ENCODE measurements at places on chromosomes 7 and 10.

- no peak for DNase-seq
These were observed 9.7 kb upstream of the MPP7 start for GRCh38 chr10:28312572-28312971.

- DNase-seq = no peak
These were observed 111.8 kb downstream of the OAT start for GRCh38 chr10:124306922-124307371.

DNA sequence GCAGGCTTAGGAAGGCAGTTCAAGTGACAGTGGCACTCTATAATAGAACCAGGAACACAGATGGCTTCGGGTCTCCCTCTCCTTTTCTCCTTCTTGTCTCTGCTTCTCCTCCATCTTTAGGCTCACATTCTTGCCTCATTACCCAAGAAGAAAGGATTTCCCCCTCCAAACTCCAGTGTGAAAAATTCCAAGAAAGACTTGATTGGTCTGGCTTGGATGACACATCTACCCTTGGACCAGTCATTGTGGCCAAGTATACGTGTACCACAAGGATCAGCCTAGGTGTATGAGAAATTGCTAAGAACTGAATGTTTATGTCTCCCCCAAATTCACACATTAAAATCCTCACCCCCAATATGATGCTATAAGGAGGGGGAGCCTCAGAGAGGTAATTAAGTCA is 53.9 kb downstream of the PRTFDC1 start:
- DNase-seq = no peak

DNA sequence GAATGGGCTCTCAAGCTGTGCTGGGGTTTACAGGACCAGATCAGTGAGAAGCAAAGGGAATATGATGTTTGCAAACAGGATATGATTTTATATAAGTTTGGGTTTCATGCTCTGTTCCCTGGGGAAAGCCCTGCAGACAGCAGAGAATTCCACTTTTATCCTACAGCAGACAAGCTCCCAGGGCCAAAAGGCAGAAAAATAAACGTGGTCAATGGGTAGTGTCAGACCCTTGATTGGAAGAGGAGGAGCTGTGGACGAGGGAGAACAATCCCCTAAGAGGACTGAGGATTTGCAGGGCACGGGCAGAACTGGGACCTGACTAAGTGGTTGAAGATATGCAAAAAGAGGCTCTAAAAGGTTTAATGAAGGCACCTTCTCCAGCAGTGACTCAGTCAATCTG is 275.3 kb downstream of the HDAC9 start:
- no peak for DNase-seq

DNA sequence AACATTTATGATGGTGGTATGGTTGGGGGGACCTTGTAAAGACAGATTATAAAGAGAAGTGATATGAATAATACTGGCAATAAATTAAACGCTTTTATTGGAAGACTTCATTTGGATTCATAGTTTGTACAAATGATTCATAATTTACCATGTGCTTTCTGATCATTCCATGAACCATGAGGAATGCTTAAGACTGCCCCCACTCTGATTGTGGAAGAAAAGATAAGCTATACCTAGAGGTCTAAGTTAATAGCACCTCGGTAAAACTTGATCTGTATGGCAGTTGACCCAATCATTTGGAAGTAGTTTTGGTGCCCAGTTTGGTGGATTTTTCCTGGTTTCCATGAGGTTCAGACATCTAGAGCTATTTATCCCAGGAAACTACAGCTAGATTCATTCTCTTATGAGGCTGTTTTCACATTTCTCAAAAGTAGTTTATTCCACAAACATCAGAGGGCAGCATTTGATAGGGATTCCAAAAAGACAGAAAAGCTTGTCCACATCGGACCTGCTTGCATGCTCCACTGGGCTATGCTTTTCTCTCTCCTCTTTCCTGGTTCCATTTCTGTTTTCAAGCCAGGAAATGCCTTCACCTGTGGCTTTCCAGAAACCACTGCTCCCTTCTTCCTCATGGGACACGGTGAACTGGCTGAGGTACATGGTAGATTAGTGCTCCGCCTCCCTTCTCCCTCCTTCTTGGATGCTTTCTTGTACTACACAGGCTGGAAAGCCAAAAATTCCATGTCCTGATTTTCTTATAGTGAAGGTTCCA is 29.2 kb downstream of the TFAM start:
- DNase-seq = no peak

- DNase-seq = no peak
These were observed 993.1 kb downstream of the KCNMA1 start for GRCh38 chr10:76644476-76644875.

GRCh38 chr7:122212754-122213153 is 68.7 kb upstream of the AASS start:
- DNase-seq = no peak

- DNase-seq = no peak
These were observed 11.0 kb upstream of the ACBD5 start for GRCh38 chr10:27251554-27251953.

- no peak for DNase-seq
These were observed 71.7 kb downstream of the CREB5 start for GRCh38 chr7:28483908-28484605.
